ENCODE measurements at places on chromosomes 5 and 9.

- DNase-seq: no peak
These were observed 4.2 kb upstream of the SUB1 start for GRCh38 chr5:32581010-32581785.

- no peak for DNase-seq
These were observed 541.1 kb downstream of the DNAH5 start for GRCh38 chr5:13403351-13403750.

GRCh38 chr5:102529447-102529846 lies 30.6 kb upstream of the SLCO6A1 start:
- no peak for DNase-seq

DNA sequence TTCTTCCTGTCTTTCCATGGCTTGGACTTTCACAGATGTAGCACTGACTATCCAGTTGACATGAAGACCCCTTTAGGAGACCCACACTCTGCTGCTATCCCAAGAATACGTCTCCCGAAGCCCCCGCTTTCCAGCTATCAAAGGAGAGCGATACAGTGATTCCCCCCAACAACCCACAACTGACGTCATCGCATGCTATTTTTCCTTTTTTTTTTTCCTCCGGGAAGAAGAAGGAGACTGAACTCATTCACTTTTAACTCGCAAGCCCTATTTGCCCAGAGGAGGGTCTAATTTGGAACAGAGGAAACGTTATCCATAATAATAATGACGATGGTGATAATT lies 2.1 kb downstream of the PAPPA start:
- DNase-seq: no peak

DNA sequence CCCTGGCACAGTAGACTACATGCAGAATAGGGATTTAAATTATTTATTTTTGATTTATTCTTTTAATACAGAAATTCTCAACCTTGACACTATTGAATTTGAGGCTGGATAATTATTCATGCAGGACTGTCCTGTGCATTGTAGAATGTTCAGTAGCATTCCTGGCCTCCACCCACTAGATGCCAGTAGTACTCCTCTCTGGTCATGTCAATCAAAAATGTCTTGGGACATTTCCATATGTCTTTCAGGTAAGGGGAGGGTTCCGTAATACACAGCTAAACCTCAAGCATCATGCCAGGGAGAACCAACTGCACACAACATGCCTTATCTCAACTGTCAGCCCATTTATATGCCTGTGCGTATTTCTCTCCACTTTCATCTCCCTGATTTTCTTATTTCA lies 231.8 kb downstream of the BRINP1 start:
- no peak for DNase-seq

GRCh38 chr9:72753266-72753893 lies 199.5 kb downstream of the ALDH1A1 start:
- no peak for DNase-seq

GRCh38 chr9:37004424-37004935 lies 29.6 kb downstream of the PAX5 start:
- no peak for DNase-seq

DNA sequence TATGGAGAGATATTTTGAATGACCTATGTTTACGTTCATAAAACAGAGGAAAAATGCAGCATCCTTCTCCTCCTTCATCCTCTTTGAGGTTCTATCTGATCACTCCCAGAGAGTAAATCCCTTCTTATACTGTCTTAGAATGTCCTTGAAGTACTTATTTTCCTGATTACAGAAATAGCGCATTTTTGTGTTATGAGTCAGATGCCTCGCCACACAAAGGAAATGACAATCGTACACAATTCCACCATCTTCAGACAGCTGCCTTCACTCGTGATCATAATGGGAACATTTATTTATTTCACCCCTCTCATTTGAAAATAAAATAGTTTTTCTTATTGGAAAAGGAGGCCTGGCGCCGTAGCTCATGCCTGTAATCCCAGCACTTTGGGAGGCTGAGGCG lies 2.4 kb upstream of the GLT6D1 start:
- DNase-seq: no peak

DNA sequence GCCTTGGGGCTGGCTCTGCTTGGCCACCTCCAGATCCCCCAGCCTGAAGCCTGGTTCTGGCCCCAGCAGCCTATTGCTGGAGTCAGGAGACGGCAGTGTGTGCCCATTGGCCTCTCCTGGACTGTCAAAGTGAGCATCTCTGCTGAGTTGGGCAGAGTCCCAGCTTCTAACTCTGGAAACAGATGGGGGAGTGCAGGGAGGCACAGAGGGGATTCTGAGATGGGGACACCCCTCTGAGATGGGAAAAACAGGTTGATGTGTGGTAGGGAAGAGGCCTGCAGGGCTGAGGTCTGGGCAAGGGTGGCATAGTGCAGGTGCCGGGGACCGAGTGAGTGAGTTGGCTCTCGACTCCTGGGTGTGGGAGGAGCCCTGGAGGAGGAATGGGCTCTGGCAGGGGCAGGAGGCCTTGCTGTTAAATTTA lies 27.5 kb downstream of the PHF2 start:
- no peak for DNase-seq

DNA sequence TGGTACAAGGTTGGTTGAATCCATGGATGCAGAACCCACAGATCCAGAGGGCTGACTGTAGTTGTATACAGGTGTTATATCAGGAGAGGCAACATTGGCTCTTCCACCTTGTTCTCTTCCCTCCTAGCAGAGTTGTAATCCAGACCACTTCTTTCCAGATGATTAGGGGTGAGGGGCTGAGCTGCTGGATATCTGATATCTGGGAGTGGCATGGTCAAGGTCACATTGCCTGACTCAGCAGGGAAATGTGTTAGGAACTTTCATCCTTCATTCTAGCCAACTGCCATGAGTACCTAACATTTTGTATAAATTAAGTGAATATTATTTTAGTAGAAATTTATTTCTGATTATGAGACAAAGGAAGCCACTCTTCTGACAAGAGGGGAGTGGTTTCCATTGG lies 7.3 kb downstream of the DAPK1 start:
- no peak for DNase-seq

- DNase-seq: no peak
These were observed 269.7 kb upstream of the GAS1 start for GRCh38 chr9:87216897-87217455.

GRCh38 chr9:79809931-79810330 lies 238.2 kb downstream of the TLE4 start:
- DNase-seq: peak; percentile 13

DNA sequence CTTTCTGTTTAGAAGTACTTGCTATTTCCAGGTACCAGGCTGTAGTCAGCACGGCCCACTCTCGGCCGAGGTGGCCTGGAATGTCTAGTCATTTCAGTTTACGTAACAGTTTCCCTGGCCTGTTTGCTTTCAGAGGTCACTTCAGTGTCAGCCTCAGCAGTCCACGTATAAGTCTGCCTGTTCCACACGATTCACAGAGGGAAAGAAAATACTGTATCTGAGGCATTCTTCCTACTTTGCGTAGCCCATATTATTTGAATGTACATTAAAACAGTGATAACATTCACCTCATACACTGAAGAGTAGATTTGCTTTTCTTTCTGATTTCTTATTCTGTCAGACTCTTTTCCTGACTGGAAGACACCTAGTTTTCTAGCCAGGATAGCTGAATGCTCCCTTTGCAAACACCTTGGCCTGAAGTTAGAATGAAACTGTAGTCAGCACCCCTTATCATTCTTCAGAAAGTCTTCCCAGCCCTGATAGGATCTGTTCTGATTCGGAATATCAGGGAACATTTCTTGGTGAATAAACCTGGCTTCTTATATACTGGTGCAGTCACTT lies 140.9 kb downstream of the AOPEP start:
- peak; percentile 37 for DNase-seq

GRCh38 chr9:128068386-128069205 lies 564 bp downstream of the SLC25A25 start:
- DNase-seq: no peak

DNA sequence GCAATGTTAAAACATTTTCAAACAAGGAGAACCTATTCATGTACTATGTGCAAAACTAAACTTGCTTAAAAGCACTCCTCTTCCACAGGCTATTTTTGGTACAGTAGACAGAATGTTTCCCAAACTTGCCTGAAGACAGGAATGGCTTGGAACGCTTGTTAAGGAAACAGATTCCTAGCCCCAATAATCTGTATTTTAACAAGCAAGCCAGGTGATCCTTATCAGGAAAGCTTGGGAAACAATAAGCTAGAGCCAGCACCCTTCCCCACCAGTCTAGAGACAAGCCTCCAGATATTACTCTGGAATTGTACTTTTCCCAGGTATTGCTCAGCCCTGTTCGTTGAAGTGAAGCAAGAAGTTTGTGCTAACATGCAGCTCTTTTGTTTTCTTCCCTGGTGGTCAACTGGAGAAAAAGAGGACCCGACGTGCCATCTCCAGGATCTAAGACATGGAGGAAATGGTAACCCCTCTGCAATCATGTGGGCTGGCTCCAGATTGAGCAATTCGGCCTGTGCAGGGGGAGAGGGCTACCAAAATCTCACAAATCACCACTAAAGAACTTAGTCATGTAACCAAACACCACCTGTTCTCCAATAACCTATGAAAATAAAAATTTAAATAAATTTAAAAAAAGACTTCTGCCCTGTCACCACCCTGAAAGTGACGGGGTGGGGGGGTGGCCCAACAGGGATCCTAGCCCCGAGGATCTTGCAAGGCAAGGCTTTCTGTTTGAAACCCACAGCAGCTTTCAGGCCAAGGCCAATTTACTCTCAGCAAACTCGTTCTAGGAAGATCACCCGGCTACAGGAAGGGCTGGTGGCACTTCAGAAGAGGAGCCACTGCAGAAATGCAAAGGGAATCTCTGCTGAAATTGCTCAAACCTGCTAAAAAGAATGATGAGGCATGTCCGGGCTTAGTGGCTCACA lies 48.6 kb downstream of the SHB start:
- no peak for DNase-seq

DNA sequence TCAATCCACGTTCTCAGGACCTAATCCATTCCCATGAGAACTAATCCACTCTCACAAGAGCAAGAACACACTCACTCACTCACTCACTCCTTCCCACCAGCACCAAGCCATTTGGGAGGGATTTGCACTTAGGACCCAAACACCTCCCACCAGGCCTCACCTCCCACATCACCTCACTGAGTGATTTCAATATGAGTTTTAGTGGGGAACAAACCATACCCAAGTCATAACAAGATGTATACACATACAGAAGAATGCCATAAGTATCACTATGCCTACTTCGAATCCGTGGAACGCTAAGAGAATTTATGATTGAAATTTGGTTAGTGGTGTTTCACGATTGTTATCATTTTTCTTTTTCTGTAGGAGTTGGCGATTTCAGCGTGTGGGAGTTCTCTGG lies 29.3 kb upstream of the CTSL start:
- no peak for DNase-seq

GRCh38 chr5:150515446-150515845 lies 7.5 kb downstream of the NDST1 start:
- no peak for DNase-seq

- DNase-seq: no peak
These were observed 751.2 kb downstream of the BRINP1 start for GRCh38 chr9:118618084-118618483.

DNA sequence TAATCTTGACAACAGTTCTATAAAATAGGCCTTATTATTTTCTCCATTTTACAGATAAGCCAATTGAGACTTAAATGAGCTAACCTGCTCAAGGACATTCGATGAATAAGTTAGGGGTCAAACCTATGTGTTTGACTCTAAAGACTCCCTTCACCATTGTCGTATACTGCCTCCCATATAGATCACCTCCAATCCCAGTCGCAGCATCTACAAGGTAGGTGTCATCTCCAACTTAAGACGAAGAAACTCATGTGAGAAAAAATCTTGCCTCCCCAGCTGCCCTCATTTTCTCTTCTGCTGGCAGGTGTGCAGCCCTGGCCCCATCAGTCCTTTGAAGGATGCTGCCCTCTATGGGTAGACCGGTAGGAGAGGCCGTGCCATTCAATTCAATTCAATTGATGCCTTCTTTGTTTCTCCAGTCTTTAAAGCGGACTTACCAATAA lies 75.2 kb upstream of the SMARCA2 start:
- DNase-seq: no peak

- no peak for DNase-seq
These were observed 190.4 kb downstream of the EPB41L4A start for GRCh38 chr5:112228667-112229066.

DNA sequence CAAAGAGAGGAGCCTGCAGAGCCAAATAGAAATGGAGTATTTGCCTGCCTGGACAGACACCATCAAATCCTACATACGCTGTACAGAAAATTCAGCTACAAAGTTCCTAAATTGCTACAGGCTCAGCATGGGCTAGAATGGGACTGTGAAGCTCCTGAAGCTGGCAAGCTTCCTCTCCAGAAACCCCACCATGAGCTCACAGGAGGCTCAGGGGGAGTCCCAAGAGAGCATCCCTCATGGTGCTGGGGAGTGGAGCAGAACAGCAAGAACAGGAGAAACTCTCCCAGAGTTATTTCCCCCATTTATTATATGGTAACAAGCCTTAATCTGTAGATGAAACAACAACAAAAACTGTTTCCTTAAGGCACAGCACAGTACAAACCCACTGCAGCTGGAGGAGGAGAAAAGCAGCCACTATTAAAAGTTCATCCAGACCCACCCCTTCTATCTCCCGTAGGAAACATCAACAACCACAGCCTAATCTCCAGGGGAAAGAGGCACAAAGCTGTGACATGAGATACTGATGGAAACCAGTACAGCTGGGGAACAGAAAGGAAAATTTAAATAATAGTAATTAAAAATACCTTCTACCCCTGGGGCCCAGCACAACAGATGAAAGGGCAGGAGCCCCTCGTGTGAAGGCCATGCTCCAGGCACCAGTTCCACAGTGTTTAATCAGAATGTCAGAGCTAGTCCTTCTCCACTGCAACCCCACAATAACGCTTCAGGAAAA lies 548.5 kb downstream of the MTRR start:
- no peak for DNase-seq

GRCh38 chr9:37640246-37640645 lies 10.5 kb upstream of the FRMPD1 start:
- no peak for DNase-seq

DNA sequence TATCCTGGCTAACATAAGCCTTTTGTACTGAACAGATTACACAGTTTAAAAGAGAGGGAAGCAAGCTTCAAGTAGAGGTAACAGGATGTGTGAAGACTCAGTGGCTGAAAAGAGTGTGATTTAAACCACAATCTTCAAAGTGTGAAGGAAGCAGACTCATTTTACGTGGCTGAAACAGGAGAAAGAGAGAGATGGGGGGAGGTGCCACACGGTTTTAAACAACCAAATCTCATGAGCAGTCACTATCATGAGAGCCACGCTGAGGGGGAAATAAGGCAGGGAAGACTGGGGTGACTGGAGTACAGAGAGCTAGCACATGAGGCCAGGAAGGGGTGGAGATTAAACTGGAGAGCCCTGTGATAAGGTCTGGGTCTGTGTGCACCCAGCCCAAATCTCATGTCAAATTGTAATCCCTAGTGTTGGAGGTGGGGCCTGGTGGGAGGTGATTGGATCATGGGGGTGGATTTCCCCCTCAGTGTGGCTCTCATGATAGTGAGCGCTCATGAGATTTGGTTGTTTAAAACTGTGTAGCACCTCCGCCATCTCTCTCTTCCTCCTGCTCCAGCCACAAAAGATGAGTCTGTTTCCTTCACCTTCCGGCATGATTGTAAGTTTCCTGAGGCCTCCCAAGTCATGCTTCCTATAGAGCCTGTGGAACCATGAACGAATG lies 318.6 kb upstream of the CD180 start:
- no peak for DNase-seq

- no peak for DNase-seq
These were observed 389.1 kb upstream of the ST8SIA4 start for GRCh38 chr5:101292199-101292598.

- DNase-seq: peak; percentile 27
These were observed at the start of gene PDE4D for GRCh38 chr5:59893429-59894227. PDE4D (minus strand) TSS chr5:59893726.

Data from brain pericyte (primary cell).